Mucosa of gallbladder (tissue), 1 donor: ENCODE measurements at places on chromosomes 6 and 20.
A peak's percentile ranks its signal among the peaks of the same experiment; 100 is the strongest.

GRCh38 chr6:56899311-56899710 lies 55.6 kb upstream of the BEND6 start:
- DNase-seq: no peak

DNA sequence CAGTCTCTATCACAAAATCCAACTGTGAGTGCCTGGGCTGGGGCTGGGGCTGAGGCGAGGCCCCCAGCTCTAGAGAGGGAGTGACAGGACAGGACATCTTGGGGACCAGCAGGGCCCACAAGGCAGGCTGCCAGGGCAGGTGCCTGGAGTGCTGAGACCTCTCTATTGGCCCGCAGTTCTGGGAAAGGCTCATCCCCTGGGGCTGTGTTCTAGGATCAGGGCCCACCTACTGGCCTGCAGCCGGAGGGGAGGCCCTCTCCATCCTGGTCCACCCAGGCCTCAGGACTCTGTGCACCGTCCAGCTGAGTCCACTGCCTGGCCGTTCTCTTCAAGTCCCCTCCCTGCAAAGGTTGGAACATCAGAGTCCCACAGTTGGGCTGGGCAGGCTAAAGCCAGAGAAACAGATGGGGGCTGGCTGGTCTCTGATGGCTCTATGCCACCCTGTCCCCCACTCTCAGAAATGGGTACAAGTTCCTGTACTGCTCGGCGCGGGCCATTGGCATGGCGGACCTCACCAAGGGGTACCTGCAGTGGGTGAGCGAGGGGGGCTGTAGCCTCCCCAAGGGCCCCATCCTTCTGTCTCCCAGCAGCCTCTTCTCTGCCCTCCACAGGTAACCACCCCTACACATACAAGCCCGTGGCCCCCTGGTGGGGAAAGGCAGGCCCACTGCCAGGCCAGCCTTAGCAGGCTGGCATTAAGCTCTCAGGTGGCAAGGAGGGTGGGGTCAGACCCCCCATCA lies 9.0 kb downstream of the EMILIN3 start:
- DNase-seq: no peak

DNA sequence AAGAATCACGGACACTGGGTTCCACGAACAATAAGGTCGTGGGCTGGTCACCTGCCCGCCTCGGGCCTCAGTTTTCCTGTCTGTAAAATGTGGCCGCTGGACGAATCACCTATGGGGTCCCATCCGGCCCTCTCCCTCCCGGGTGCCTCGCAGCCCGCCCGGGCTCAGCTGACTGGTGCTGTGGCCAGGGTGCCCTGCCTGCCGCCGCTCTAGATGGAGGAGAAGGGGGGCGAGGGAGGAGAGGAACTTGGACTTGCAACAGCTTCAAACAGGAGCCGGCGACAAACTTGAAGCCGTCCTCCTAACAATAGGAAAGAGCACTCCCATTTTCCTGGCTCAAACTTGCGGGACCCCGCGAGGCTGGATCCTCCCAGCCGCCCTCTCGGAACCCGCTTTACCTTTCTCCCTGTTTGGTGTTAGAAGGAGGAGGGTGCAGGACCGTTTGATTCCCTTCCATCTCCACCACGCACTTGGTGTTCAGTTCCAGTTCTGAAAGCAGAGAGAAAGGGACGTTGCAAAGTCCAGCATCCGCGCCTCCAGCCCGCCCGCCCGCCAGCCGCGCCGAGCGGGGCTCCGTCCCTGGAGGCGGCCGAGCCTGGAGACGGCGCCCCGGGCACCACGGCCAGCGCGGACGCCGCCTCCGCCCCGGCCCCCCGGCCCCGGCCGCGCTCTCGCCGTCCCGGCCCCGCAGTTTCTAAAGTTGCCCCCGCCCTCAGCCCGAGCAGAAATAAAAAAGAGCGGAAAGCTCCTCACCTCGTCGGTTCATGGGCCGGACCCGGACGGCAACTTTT lies 584 bp downstream of the KIF13A start:
- DNase-seq: peak; percentile 48

DNA sequence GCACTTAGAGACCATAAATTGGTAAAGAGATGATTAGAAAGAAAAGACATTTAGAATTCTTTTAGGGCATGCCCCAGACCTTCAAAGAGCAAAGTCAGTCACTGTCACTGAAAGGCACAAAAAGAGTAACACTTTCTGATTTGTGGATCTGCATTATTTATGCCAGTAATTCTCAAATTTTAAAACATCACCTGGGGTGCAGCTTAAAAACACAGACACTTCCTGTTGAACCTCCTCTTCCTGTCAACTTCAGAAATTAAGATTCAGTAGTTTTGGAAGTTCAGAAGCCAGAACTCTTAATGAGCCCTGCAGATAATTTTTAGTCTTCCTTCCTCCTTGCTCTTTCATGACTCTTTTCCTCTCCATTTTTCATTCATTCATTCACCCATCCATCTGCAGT lies 137.5 kb downstream of the NRN1 start:
- DNase-seq: no peak
